ENCODE measurements at places on chromosomes 5 and 9. TPM values are rescaled to one million over a fixed set of nuclear protein-coding genes. Genes with fewer than 3 reads are reported as not detected.

PRDM9 gene
- total RNA-seq, result not detected

LRSAM1 gene
- total RNA-seq, result 24.5 TPM

ZNF366 gene
- 6.0 TPM for total RNA-seq

SLC46A2 gene
- 0.20 TPM for total RNA-seq

CTNND2 gene
- total RNA-seq, result 1.1 TPM

CARD9 gene
- 3.8 TPM for total RNA-seq

FOXD4L5 gene
- total RNA-seq, result not detected

MUSK gene
- 2.8 TPM for total RNA-seq

ROPN1L gene
- total RNA-seq, result 34.8 TPM

ANKRD34B gene
- total RNA-seq, result not detected

ZNF346 gene
- 12.1 TPM for total RNA-seq

CSF1R gene
- 29.1 TPM for total RNA-seq

AMACR gene
- total RNA-seq, result 9.0 TPM

RAB24 gene
- 25.9 TPM for total RNA-seq

FBXL7 gene
- 9.6 TPM for total RNA-seq

PCDHB16 gene
- 3.6 TPM for total RNA-seq

CYLC2 gene
- total RNA-seq, result not detected

GAPVD1 gene
- total RNA-seq, result 138 TPM

HCN1 gene
- total RNA-seq, result 0.06 TPM
